ENCODE measurements at places on chromosomes 12 and 14. TPM values are rescaled to one million over a fixed set of nuclear protein-coding genes. Genes with fewer than 3 reads are reported as not detected.

GRCh38 chr12:92224685-92225331 lies 79.2 kb upstream of the BTG1 start:
- no peak for DNase-seq

KRT6C gene
- not detected for total RNA-seq

GRCh38 chr12:113403435-113404415 lies at the start of gene SDS:
TSS of gene SDS (minus strand) at chr12:113403887. CDS start at chr12:113399708, 4,179 bp downstream.
- no peak for DNase-seq

DNA sequence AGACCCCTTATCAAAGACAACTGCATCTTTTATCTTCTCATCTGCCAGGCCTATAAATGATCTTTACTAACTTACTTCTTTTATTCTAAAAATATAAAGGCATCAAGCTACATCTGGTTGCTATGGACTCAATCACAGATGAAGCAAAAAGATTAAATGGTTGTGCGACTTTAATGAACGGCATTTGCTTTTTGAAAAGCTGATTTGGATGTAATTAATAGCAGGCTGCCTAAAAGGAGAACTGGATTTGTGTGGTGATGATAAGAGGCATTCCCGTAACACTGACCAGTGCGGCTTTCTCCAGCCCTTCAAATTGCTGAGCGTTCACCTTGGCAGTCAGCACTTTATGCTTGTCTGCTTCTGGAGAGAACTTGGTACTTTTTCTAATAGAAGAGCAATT lies 103.8 kb downstream of the ARMH4 start:
- DNase-seq, result no peak

GRCh38 chr12:96297504-96297903 lies 102.7 kb downstream of the CDK17 start:
- no peak for DNase-seq

AKAP5 gene
- 1.7 TPM for total RNA-seq

- DNase-seq, result no peak
Measured at GRCh38 chr12:84198294-84198946, 714.2 kb downstream of the SLC6A15 start.

GRCh38 chr14:44940944-44941343 lies 20.8 kb downstream of the KLHL28 start:
- no peak for DNase-seq

DNA sequence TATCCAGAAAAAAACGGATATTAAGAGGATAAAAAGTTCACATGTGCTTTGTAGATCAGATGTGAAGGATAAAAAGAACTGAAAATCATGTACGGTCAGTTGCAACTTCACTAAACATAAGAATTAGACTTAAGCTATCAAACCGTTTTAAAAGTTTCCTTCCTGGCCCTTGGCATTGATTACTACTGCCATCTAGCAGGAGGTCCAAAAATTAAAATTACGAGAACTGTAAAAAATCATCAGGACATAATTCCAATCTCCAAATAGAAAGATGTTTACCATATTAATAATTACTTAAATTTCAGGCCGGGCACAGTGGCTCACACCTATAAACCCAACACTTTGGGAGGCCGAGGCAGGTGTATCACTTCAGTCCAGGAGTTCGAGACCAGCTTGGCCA lies 7.9 kb downstream of the WDR89 start:
- no peak for DNase-seq
